Fibroblast of lung (primary cell): ENCODE measurements at places on chromosomes 12 and 14. TPM values are rescaled to one million over a fixed set of nuclear protein-coding genes. Genes with fewer than 3 reads are reported as not detected.

Gene MARK3
- 93.7 and 119 TPM in 2 replicates for total RNA-seq

Gene KRT6B
- total RNA-seq, result not detected in 2 replicates

Gene ALG10B
- 1.8 and 3.6 TPM in 2 replicates for total RNA-seq

Gene KTN1
- total RNA-seq, result 157 and 164 TPM in 2 replicates

Gene IGF1
- total RNA-seq, result 0.83 and 1.3 TPM in 2 replicates

Gene PTPN21
- total RNA-seq, result 9.2 and 13.2 TPM in 2 replicates

Gene VDR
- 9.8 and 16.2 TPM in 2 replicates for total RNA-seq

Gene KRT75
- not detected in 2 replicates for total RNA-seq

Gene CLECL1
- not detected in 2 replicates for total RNA-seq

Gene KRT84
- not detected in 2 replicates for total RNA-seq

Gene ALDH2
- total RNA-seq, result 43.4 and 53.7 TPM in 2 replicates

Gene GPD1
- total RNA-seq, result under 0.01 TPM in 1 of 2 replicates, not detected in the other

Gene TSPAN19
- total RNA-seq, result not detected in 2 replicates

Gene ACVRL1
- 20.8 and 36.2 TPM in 2 replicates for total RNA-seq

Gene DBX2
- not detected in 2 replicates for total RNA-seq
